Thyroid gland (tissue), 4 donors: ENCODE measurements at places on chromosomes 2 and 18. TPM values are rescaled to one million over a fixed set of nuclear protein-coding genes. Genes with fewer than 3 reads are reported as not detected.

Gene ZNF385B
- total RNA-seq: 2.8 TPM

DNA sequence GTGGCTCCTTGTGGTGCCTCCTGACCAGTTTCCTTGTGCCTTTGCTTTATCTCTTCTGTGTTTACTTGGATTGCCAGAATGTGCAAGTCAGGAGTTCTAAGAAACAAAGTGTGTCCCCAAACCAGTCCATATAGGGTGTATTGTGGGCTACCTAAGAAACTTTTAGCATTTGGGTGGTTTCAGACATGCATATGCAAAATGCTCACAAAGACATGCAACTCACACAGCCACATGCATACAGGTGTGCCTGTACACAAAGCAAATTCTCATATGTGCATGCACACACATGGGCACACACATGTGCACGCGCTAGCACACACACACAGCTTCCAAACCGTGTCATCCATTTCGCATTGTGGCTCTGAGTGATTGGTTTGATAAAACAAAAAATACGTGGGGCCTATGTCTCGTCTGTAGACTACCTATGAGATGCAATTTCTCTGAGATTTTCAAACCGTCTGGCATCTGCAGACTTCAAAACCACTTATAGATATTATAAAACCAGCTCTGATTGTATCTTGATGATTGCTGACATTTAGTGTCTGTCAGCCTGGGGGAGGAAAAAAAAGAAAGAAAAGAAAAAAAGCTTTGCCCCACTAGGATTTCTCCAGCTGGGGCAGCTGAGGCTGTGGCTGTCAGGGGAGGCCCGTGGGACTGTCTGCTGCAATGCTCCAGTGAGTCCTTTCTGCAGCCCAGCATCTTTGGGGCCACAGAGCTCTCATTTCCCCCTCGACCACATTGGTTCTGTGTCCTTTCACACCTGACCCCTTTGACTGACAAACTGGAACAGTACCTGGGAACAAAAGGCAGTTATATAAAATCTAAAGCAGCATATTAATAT is 556.1 kb downstream of the CMPK2 start:
- DNase-seq: no peak

DNA sequence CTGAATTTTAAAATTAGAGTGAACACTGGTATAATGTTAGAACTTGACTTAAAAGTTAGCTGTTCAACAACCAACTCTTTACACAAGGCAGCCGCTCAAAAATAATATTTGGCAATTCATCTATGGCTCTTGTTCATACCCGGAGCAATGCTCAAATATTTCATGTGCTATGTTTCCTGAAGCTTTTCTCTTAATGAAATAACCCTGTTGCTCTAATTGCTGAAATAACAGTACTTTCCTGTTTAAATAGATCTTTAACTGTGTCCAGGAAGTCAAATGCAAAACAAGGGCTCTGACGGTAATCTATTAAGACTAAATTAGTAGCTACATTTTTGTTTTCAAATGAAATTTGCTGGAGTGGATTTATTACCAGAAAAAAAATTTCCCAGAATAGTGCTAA is 33.7 kb downstream of the RFTN2 start:
- DNase-seq: no peak

- DNase-seq: no peak
Measured at GRCh38 chr2:85844486-85844885, 44.3 kb downstream of the ST3GAL5 start.

GRCh38 chr2:47616506-47616905 is 166.4 kb upstream of the MSH6 start:
- no peak for DNase-seq

DNA sequence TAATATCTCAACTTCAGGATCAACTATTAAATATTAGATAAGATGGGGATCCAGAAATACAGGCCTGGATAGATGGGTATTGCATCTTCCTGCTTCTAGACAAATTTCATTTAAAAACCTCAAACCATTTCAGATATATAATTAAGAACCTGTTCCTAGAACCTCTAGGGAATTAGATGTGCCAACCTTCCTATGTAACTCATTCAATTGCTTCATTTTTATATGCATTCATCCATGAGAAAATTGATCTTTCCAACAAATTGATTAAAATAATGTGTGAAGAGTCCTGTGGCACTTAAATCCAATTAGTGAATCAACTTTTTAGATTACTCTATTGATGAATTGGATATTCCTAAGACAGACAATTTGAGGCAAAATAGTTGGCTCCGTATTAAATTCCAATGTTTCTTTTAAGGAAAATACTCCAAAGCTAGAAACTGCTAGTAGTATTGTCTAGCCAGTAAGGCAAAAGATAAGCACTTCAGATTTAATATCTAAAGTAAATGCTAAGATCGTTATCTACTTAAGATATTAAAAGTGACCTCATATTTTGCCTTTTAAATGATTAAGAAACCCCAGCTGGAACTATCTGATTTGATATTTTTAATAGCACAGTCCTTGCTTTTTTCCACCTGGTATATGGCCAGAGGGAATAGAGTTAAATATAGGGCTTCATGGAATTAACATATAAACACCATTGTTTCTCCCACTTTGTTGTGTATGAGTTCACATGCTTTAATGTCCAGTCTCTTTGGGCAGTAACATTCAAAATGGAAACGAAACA is 35.8 kb downstream of the DARS1 start:
- no peak for DNase-seq
